T-cell (primary cell): ENCODE measurements at places on chromosomes 2 and 18.

- no peak for DNase-seq
Observed at GRCh38 chr2:180846756-180847472, 133.5 kb upstream of the UBE2E3 start.

GRCh38 chr2:119483896-119484718, 40.2 kb downstream of the SCTR start:
- no peak for DNase-seq

GRCh38 chr18:58224425-58224750, 180.4 kb downstream of the NEDD4L start:
- DNase-seq: no peak

GRCh38 chr2:119488245-119489214, 35.8 kb downstream of the SCTR start:
- DNase-seq: no peak

DNA sequence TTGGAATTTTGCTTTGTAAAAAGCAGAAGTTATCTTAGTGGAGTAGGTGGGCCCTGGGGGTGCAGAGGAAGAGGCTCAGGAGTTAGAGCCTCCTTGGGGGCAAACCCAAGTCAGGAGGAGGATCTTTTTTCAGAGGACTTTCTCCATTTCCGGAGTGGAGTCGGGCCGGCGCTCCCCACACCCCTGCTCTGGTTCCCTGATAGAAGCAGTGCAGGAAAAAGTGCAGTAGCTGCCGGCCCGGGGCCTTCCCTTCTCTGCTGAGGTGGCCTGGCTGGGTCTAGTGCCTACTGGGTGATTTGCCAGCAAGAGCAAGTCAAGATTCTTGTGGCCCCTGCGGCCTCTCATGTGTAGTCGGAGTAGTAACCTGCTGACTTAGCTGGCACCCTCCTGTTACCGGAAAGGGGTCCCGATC, 124.2 kb upstream of the HS6ST1 start:
- no peak for DNase-seq

DNA sequence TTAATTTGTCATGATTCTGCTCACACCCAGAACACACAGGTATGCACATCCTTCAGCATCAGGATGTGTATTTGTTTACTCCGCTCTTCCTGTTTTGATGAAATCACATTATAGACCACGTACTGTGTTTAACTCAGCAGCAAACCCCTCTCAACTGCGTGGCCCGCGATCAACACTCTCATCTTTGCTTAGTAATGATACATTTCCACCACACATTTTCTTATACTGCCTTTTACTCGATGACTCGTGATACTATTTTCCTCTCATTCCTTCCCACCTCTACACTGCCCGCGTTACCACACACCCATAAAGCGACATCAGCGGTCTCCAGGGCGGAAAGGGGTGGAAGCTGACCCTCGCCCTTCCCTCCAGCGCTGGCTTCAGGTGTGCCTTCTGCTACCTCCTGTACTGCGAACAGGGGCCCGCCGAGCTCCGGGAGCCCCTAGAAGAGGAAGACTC, 1.3 kb downstream of the NETO1 start:
- no peak for DNase-seq

- no peak for DNase-seq
Observed at GRCh38 chr2:127707890-127708648, 6.8 kb downstream of the SFT2D3 start.

DNA sequence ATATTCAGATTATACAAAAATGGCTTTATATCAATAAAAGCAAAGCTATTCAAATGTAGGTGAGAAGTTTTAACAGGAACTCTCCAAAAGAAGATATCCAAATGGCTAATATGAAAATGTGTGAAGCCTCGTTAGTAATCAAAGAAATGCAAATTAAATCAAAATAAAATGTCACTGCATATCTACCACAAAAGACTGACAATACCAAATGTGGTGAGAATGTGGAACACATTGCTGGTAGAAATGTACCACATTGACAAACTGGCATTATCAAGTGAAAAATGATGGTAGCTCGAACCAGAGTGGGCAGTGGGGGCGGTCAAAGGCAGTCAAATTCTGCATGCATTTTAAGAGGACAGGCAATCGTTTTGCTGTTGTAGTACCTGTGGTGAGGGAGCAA, 1012.7 kb downstream of the TDRD15 start:
- no peak for DNase-seq

GRCh38 chr2:38997781-38998180, 108.1 kb downstream of the ARHGEF33 start:
- no peak for DNase-seq

DNA sequence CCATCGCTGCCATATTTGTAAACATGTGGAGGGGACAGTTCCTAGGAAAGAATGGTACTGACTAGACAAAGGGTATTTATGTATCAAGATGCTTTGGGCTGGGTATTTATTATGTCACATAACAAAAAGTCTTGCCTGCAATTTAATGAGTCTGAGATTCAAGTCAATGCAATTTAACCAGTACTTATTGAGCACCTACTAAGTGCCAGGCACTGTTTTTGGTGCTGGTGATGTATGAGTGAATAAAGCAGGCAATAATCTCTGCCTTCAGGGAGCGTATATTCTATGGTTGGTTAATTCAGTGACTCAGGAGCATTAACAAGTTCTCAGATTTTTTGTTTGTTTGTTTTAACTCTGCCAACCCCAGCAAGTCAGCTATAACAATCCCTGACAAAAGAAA, 24.6 kb upstream of the ACVR1 start:
- no peak for DNase-seq

DNA sequence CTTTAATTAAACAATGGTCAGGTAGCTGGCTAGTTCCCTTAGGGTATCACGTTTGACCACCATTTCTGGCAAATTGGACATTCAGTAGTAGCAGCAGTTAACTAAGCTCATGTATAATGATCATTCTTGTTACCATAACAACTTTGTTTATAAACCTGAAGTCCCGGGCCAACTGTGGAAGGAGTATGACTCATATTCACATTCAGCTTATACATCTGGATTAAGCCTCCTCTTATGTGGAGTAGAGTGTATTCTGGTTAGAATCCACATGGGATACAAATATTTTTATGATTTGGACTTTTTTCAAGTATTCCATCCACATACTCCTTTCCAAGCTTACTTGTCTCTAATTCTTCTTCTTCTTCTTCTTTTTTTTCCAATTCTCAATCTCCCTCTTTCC, 70.3 kb upstream of the ZSWIM2 start:
- no peak for DNase-seq

GRCh38 chr2:128986026-128986715, 667.5 kb upstream of the HS6ST1 start:
- no peak for DNase-seq

GRCh38 chr2:186459009-186459408, 27.1 kb upstream of the ZC3H15 start:
- no peak for DNase-seq

- DNase-seq: no peak
Observed at GRCh38 chr2:10614124-10614523, 75.7 kb downstream of the NOL10 start.

GRCh38 chr2:169221745-169222369, 140.5 kb downstream of the LRP2 start:
- DNase-seq: no peak

DNA sequence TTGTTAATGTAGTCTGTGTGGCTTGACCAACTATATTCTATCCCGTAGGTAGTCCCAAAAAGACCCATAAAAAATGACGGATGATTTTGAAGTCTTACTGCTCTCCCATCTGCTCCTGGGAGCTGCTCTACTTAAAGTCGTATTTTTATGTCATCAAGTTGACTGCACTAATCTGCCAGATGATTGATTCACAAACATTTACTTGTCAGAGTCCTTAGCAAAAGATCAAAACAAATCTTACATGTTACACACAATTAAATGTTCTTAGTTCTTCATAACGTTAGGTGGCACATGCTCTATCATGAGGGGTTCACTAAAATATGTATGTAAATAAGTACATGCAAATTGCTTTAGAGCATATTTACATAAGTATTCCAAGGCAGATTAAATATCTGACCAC, 498.3 kb upstream of the LRRTM4 start:
- no peak for DNase-seq
